ENCODE measurements at places on chromosomes 6 and 20.

GRCh38 chr6:97306544-97307320 is 23.7 kb upstream of the MMS22L start:
- DNase-seq = no peak

GRCh38 chr20:57622579-57623381 is 2.6 kb upstream of the ZBP1 start:
- DNase-seq = no peak

GRCh38 chr6:5160206-5160605 is 75.1 kb downstream of the PPP1R3G start:
- no peak for DNase-seq

GRCh38 chr20:7196481-7196880 is 429.0 kb downstream of the BMP2 start:
- DNase-seq = no peak

GRCh38 chr20:53547664-53548239 is 45.9 kb downstream of the ZNF217 start:
- DNase-seq = no peak

DNA sequence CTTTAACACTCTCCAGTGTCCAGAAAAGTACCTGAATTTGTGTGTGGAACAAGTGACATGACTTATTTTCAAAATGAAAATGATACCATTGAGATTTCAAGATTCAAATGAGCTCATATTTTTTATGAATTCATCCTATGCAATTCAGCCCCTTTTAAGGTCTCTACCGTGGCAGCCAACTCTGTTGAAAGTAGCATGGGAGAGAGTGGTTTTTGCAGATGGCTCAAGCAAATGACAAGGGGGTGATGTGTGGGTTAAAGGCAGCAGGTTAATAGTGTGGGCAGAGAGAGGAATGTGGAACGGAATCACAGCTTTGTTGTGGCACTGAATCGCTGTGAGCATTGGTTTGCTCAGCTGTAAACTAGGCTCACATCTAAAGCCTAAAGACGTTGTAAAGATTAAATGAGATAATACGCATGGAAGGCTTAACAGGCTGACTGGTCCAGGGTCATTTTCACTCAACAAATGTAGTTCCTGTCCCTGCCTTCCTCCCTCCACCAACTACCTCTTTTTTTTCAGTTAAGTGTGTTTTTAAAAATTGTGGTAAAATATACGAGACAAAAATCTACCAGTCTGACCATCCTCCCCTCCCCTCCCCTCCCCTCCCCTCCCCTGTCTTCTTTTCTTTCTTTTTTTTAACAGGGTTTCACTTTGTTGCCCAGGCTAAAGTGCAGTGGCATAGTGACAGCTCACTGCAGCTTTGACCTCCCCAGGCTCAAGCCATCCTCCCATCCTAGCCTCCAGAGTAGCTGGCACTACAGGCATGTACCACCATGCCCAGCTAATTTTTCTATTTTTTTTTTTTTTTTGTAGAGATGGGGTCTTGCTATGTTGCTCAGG is 114.7 kb upstream of the ZNF217 start:
- DNase-seq = no peak

DNA sequence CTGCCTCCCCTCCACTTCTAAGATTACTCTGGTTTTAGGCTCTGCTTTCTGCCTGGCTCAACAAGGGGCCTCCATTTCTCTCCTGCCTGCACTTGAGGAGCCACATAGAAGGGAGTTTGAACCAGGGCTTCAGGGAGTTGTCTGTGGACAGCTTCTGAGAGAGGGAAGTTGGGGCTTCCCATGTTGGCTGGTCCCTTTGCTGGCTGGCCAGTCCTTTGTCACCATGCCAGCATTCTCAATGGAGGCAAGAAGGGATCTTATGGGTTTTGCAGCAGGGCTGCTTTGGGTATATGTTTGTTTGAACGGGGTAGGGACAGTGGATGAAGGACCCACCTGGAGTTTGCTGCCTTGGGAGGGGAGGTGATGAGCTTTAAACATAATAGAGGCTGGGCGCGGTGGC is 124.9 kb downstream of the CARMIL1 start:
- no peak for DNase-seq

GRCh38 chr6:108751851-108752732 is 96.1 kb upstream of the ARMC2 start:
- no peak for DNase-seq

- no peak for DNase-seq
Measured at GRCh38 chr6:157763129-157763903, 59.7 kb upstream of the SNX9 start.

DNA sequence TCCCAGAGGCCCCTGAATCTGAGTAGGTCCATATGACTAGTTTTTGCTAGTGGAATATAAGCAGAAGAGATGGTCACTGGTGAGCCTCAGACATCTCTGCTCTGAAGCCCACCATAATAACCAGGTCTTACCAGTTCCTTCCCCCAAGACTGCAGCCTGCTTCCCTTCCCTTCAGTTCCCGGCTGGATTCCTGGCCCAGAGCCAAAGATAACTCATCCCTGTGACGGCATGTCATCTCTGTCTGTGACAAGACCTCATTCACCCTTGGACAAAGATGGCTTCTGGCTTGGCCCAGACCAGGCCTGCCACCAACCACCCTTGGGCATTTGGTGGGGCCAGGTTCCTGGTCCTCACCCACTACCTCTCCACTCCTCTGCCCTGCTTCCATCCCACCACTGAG is 145.5 kb upstream of the TOP1 start:
- DNase-seq = no peak

DNA sequence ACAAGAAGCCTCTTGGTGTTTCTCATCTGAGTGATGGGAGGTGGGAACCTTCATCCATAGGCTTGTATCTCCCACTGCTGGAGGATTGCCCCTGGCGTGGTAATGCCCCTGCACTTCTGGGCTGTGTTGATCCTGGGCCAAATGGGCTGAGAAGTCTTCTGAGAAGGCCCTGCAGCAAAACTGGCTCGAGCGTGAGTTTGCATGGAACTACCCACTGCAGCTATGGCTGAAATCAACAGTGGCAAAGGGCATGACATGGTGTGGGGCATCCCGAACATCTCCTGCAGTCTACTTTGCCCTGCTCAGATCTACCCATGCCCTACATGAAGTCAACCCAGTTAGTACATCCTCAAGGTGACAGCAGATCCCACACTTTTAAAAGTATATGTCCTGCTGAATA is 130.6 kb downstream of the NRN1 start:
- no peak for DNase-seq

GRCh38 chr6:106750142-106750918 is 121.0 kb downstream of the QRSL1 start:
- no peak for DNase-seq

DNA sequence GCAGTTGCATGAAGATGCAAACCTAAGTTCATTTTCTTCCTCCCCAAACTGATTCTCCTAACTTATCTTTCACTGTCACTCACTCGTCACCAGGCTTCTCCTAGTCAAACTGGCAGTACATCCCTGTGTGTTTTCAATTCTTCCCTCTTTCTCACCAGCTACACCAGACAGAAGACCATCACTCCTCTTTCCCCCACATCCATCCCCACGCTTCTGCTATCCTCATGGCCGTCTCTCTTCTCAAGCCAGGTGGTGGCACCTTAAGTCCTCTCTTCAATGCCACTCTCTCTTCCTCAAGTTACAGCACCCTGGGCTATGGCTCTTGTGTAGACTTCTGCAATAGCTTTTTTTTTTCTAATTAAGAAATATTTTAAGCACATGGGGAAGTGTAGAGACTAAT is 14.4 kb upstream of the TREM2 start:
- DNase-seq = no peak

DNA sequence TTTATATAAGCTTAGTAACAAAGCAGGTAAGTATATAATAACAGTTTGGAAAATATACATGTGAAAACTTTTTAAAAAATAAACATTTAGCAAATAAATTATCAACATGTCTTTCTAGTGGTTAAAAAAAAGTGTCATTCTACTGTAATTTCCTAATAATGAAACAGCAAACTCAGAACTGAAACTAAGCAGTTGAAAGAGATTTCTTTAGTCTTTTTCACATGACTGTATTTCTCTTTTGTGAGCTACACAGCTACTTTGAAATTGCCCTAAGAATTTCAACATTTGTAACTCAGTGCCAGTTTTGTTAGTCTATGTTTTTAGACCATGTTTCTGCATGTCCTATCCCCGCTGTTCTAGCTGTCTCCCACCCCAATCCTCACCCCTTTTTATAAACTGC is 28.4 kb upstream of the SDHAF4 start:
- DNase-seq = no peak

DNA sequence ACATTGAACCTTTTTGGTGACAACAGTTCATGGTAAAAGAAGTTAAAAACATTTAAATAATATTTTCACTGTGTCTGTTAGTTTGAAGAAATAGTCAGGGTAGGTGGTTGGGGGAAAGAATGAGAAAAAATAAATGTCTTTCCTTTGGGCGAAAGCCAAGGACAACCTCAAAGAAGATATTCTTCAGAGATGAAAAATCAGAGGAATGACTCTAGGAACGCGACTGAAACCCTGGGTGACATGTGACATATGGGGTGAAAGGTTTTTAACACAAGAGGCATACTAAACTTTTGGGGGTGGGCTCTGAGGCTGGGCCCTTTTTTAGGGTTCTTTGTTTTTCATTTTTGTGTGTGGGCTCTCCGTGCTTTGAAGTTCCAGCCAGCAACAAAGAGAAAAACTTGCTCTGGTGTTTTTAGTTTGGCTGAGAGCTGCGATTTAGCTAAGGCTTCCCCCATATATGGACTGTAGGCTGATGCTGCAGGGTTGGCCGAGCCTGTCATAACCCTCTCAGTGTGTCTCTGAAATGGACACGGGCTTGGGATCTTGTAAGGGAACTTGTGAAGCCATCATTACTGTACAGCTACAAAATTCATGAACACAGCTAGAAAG is 610.1 kb upstream of the ARID1B start:
- no peak for DNase-seq

GRCh38 chr6:40399888-40400457 is 187.2 kb downstream of the LRFN2 start:
- no peak for DNase-seq

DNA sequence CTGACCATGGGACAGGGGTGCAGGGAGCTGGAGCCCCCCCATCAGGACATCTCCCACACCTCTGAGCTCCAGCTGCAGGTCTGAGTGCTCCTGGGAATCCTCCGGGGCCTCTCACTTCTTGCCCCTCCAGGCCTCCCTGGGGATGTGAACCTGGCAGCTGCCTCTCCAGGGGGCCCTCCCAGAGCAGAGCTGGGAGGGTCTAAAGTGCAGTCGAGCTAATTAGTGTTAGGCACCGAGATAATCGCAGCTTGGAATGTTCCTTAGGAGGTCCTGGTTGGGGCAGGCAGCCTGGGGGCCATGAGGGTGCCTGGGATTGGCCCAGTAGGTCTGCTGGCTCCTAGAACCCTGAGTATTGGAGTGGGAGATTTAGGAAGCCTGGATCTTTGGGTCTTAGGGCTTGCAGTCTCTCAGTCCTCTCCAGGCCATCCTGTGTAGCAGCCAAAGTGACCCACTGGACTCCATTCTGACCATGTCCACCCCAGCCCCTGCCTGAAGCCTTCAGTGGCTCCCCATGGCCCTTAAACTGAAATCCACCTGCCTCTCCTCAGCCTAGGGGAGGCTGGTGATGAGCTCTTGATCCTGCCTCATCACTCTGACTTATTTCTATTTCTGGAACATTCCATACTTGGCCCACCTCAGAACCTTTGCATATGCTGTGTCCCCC is 26.0 kb downstream of the CEBPB start:
- no peak for DNase-seq

GRCh38 chr20:15265581-15266309 is 928.3 kb upstream of the FLRT3 start:
- DNase-seq = no peak

GRCh38 chr6:169824848-169825557 is 73.6 kb downstream of the ERMARD start:
- no peak for DNase-seq

- DNase-seq = no peak
Measured at GRCh38 chr6:39207416-39208222, 21.7 kb downstream of the KCNK5 start.

DNA sequence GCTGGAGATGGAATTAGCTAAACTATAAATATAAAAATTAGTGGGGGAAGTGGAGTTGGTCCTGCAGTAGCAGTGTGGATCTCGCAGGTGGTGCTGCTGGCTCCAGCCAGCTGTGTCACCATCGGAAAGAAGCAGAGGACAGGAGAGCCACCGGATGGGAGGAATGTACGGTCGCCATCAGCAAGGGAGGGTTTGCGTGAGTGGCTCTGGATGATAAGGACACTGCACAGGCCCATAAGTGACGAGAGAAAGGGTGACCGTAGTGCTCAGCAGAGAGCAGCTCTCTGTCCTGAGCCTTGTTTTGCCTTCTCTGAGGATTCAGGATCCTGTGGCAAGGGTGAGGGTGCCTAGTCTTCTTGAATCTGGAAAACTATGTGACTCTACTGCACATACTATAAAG is 378.7 kb downstream of the ZFAND3 start:
- no peak for DNase-seq

- DNase-seq = no peak
Measured at GRCh38 chr6:134813146-134813545, 136.8 kb downstream of the ALDH8A1 start.

DNA sequence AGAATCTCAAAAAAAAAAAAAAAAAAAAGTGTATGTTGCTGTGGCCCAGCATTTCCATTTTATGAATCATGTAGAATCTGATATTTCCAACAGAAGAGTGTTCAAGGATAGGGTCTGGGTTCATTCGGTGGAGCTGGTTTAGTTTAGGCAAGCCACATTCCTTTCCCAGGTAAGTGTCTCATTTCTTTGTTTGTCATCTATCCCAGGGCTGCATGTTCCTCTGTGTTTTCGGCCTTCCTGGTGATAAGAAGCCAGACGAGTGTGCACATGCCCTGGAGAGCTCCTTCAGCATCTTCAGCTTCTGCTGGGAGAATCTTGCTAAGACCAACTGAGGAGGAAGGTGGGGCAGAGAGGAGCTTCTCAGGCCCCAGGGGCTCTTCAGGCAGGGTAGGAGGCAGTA is 38.2 kb downstream of the NFYA start:
- DNase-seq = no peak

DNA sequence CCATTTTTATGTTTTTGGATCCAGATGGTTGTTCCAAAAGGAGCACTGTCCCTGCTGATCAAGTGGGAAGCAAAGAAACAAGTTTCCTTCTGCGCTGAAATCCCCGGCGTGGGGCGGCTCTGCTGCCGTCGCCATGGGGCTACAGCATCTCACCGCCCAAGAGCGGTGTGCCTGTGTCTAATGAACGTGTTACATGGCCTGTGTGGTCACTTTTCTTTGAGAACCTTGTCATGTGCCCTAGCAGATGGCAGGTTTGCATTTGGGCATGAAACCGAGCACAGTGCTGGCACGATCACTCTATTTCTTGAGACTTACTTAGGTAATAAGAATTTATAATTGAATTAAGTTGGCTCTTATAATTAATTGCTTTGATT is 51.9 kb downstream of the ZDHHC14 start:
- no peak for DNase-seq

GRCh38 chr20:21019814-21020658 is 86.1 kb downstream of the LINC00237 start:
- no peak for DNase-seq

- DNase-seq = no peak
Measured at GRCh38 chr20:63073738-63074065, 66.9 kb upstream of the BHLHE23 start.

GRCh38 chr6:135012764-135013163 is 41.9 kb downstream of the HBS1L start:
- DNase-seq = no peak

DNA sequence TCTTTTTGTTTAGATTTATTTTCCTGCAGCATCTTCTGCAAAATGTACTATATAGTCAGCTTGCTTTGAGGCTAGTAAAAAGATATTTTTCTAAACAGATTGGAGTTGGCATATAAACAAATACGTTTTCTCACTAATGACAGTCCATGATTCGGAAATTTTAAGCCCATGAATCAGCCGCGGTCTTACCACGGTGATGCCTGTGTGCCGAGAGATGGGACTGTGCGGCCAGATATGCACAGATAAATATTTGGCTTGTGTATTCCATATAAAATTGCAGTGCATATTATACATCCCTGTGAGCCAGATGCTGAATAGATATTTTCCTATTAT is 3.2 kb downstream of the FOXC1 start:
- no peak for DNase-seq

Data from cortex of kidney (tissue), 1 donor.